ENCODE measurements at places on chromosomes 3 and 15.

DNA sequence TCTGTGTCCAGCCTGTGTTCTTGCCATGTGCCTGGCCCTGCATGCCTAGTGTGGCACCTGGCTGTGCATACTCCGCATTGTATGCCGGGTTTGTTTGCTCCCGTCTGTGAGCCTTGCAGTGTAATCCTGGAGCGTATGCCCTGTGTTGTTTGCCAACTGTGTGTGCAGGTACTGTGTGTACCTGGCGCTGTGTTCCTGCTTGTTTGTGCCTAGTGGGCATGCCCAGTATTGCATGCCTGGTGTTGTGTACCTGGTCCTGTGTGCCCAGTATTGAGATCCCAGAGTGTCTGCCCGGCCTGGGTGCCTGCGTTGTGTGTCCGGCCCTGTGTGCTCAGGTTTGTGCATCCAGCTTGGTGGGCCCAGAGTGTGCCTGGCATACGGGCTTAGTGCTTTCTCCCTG is 54.5 kb upstream of the CHRNA7 start:
- no peak for DNase-seq

- DNase-seq: no peak
These were observed 13.9 kb downstream of the COPG1 start for GRCh38 chr3:129263161-129263910.

GRCh38 chr15:44736181-44736765 is at the start of gene TRIM69:
TRIM69 (plus strand) TSS chr15:44736528; CDS start chr15:44736705, 177 bp downstream.
- no peak for DNase-seq

- no peak for DNase-seq
These were observed 2.3 kb downstream of the CAMK1 start for GRCh38 chr3:9767418-9767817.

DNA sequence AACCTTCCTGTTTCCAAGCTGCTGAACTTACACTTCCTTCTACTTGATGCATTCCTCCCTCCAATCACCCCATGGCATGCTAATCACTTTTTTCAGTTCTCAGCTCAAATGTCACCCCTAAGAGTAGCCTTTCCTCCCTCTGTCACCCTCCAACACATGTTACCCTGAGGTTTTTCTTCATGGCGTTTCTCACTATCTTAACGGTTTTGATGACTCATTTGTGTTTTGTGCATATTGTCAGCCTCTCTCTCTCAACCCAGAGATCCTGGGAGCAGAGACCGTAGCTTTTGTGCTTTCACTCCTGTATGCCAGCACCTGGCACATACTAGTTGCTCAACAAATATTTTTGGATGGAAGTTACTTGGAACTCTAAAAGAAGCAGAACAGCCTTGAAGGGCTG is 24.5 kb downstream of the LRRC3B start:
- DNase-seq: no peak

DNA sequence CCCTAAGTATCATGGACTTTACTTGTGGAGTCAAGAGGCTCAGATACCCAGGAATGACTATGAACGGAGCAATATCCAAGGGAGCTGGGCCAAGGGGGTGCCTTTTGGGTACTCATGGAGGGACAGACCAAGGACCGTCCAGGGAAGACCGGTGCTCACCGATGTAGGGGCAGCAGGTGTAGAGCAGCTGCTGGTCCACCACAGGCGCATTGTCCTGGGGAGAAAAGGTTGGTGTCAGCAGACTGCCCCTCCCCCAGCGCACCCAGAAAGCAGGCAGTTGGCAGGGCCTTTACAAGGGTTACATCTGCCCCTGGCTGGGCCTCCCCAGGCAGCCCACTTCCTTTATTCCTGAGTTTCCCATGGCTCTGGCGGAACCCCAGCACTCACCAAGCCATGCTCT is 7.5 kb downstream of the CDAN1 start:
- no peak for DNase-seq

GRCh38 chr15:47485419-47485818 is 231.9 kb upstream of the SEMA6D start:
- no peak for DNase-seq

DNA sequence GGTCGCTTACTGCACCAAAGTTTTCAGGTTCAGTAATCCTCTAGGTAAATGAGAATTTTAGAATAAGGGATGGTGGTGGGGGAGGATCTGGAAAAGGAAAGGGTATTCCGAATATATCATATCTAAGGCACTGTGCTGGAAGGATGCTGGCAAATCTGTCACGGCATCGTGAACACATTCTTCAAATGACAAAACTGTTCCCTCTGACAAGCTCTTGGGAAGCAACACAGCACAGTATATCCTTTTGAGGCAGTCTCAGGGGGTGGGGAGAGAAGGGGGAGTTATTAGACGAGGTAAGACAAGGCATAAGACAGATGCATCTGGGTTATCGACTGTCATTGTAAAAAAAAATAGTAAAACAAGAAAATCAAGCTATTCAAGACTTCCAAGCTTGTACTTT is 289.6 kb upstream of the LRRN1 start:
- no peak for DNase-seq

DNA sequence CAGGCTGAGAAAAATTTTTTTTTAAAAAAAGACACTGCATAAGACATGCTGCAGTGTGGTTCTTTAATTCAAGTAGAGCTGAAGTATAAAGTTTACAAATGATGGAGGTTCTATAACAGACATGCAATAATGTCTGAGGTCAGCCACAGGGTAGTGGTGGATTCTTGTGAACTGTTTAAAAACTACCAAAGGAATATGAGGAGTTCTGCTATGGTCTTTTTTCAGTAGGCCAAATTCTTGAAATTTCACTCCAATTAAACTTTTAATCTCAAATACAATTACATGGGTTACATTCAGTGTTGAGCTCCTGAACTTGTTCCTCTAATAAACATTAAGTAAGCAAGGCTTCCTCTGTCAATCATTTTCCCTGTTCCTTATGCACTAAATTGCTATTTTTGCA is 122.7 kb downstream of the PLD1 start:
- no peak for DNase-seq

DNA sequence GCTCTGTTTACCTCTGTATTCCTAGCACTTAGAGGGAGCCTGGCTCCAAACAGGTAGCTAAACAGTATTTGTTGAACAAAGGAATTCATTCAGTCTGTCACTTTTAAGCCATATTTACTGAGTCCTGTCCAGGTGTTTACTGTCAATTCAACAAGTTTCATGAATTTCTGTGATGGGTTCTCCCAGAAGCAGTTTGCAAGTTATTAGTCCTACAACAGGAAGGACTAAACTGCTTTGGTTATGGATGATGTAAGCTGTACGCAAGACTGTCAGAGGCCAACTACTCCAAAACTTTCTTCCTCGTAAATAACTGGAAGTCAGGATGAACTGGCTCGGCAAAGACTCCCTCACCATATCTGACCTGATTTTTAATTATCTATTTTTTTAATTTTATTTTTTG is 25.1 kb downstream of the STIMATE start:
- no peak for DNase-seq

GRCh38 chr3:129344540-129345220 is 66.0 kb downstream of the HMCES start:
- DNase-seq: no peak

DNA sequence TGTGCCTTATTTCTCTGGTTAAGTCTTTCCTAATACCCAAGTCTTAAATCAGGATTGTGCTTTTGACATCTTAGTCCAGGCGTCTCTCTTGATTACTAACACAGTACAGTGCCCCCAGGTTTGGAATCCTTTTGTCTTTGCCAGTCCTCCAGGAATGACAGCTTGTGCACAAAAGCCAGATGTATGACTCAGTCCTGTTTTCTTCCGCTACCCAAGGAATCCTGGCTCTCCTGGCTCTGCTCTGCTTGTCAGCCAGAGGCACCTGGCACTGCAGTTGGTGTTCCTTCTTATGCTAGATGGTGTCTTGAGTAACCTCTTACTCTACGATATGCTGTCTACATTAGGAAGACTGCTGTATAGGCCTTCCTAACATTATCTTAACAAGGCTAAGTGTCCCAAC is 728.2 kb upstream of the NECTIN3 start:
- no peak for DNase-seq

- DNase-seq: peak; percentile 6
These were observed 20.4 kb upstream of the SATB1 start for GRCh38 chr3:18445401-18446148.
